IPS-NIHi11 (cell line): ENCODE measurements at places on chromosomes 1 and 21.

- no peak for DNase-seq
These were observed 720.7 kb upstream of the CXADR start for GRCh38 chr21:16792101-16792500.

DNA sequence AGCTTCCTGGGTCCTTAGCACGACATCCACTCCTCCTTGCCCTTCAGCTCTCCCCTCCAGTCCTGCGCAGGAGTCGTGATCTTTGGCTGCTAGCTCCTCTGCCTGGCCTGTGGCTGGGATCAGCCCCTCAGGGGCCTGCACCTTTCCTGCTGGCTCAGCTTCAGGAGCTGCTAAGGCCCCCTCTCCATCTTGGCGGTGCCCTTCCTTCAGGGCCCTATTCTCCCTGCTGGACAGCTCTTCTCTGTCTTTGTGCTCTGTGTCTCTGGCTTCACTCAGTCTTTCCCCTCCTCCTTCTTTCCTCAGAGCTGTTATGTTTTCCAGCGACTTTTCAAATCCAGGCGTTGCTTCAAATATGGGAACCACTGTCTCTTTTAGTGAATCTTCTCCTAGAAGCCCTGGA lies 59.5 kb upstream of the LRRC53 start:
- DNase-seq = no peak

DNA sequence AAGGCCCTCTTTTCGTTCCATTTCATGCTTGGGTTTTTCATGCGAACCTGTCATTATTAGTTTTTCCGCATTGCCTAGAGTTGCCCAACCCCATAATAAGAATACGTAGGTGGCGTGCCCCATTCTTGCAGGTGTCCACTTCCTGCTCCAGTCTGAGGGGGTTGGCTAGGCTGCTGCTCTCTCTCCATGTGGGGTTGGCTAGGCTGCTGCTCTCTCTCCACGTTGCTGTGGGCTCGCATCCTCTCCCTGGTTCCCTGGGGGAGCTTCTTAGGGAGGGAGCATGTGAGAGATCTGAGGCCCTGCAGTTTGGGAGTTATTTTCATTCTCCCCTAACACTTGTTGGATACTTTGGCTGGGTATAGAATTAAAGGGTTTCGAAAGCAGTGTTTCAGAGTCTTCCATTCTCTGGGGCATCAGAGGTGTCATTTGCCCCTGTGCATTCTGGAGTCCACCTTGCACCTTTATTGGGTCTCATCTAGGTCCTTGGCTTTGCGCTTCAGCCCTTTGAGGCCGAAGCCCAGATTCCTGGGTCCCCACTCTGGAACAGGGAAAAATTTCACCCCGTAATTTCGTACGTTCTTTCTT lies 8.6 kb downstream of the C1orf35 start:
- no peak for DNase-seq

GRCh38 chr21:27146268-27146667 lies 179.4 kb upstream of the ADAMTS5 start:
- DNase-seq = no peak

- no peak for DNase-seq
These were observed 124.2 kb upstream of the B3GALT2 start for GRCh38 chr1:193310564-193310963.

- no peak for DNase-seq
These were observed 31.6 kb downstream of the SMYD2 start for GRCh38 chr1:214312530-214313051.
